Cerebellar nuclear complex (tissue), 1 donor: ENCODE measurements at places on chromosomes 12 and 14.

DNA sequence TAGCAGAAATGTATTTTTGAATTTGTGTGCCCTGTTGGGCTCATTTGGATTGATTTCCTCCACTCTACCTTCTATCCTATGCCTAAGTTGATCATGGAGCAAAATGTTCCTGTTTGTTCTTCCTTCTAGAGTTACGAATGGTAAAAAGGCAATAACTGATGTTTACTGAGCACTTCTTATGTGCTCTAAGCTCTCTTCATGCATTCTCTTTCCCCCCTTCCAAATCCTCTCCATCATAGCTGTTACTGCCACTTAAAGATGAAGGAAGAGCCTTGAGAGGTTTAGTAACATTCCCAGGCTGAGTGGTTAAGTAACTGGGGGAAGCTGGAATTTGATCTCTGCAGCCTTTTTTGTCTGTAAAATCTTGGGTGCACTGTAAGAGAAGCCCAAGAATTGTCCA is 60.1 kb downstream of the CHST11 start:
- DNase-seq = no peak

GRCh38 chr12:3204730-3205531 is 127.8 kb downstream of the TSPAN9 start:
- no peak for DNase-seq

GRCh38 chr12:49557917-49558215 is 10.1 kb downstream of the MCRS1 start:
- DNase-seq = no peak

GRCh38 chr12:26114720-26115401 is 10.0 kb downstream of the BHLHE41 start:
- DNase-seq = no peak

GRCh38 chr12:54657105-54657607 is 9.0 kb upstream of the DCD start:
- DNase-seq = no peak

DNA sequence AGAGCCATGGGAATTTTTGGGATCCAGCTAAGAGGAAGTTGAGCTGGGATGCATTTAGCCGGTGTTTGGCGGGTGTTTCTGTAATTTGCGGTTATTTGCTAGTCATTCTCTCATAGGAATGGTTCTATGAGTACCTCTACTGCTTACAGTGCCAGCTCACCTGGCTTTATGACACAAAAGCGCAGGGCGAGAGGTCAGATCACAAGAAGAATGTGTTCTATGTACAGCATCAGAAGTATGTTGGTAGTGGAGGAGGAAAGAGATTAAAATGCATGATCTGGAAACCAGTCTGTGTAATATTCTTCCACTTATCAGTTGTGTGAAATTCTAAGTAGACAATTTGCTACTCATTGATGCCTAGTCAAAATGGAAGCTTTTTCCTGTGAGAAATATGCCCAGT is 173.3 kb downstream of the ADCK1 start:
- no peak for DNase-seq

- no peak for DNase-seq
Measured at GRCh38 chr12:58051378-58051777, 110.0 kb downstream of the ATP23 start.

GRCh38 chr14:21072031-21072473 is 1.9 kb downstream of the ARHGEF40 start:
- no peak for DNase-seq

GRCh38 chr12:104490850-104491249 is 34.1 kb downstream of the CHST11 start:
- DNase-seq = no peak

DNA sequence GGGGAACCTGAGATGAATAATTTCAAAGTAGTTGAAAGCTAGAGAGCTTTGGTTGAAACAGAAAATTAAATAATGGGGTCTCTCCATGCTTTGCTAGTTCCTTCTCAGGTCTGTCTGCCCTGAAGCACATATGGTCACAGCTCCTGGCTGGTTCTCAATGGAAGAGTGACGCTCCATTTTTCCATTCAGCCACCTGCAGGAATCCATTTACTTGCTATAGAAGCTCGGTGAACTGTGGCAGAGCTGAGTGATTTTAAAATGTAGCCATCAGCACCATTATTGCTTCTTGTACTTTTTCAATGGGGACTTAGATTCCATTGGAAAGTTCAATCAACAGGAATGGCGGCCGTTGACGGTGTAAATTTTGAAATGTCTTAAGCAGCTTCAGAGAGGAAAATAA is 525.2 kb downstream of the GLT1D1 start:
- no peak for DNase-seq

DNA sequence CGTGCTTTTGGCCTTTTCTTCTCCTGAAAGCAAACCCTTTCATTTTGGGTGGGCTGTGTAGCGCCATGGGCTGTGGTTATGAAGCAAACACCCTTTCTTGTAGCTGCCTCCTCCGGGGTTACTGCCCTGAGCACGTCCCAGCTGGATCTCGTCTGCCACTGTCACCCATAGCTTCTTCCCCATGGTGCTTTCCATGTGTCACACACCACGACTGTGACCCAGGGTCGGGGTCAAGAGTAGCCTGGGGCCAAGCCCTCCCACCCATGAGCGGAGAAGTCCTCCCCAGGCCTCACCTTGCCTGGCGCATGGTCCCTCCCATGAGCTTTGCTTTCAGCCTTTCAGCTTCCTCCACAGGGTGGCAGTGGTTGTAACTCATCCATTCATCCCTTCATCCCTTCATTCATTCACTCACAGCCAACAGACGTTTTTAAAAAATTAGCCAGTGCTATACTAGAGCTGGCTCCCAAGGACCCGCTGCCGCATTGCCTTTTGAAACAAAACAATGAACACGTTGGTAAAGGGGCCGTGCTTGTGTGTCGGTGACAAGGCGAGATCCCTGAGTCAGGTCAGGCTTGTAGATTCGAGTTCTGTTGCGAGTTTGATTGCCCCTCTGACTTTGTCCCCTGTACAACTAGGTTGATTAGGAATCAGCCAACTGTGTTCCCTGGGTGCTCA is 29.5 kb downstream of the MEG3 start:
- DNase-seq = no peak

DNA sequence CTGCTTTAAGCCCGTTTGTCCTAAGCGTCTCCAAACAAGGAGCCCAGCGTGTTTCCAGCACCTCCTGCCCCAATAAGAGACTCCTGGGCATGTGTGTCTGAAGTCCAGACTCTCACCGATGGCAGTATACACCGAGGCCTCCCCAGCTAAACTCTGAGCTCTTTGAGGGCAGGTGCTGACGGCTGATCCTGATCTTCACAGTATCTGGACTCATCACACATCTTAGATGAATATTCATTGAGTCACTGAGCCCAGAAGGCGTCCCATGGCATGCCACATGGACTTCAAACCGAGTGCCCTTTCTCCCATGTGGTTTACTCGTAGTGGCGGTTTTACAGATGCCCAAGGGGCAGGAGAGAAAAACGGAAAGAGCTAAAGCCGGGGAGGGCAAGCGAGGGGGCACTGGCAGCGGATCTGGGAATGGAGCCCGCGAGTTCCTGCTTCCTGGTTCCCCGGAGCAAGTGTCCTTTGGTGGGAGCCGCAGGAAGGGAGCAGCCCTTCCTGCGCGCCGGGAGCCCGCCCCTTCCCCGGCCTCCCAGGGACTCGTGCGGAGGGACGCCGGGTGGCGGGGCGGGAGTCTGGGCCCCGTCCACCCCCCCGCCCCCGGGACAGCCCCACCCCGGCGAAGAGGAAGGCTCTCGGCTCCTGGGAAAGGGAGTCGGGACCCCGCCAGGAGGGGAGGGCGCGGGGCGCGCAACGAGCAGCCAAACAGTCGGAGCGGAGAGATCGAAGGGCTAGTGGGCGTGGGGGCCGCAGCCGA is 585 bp upstream of the TEAD4 start:
- DNase-seq = no peak

DNA sequence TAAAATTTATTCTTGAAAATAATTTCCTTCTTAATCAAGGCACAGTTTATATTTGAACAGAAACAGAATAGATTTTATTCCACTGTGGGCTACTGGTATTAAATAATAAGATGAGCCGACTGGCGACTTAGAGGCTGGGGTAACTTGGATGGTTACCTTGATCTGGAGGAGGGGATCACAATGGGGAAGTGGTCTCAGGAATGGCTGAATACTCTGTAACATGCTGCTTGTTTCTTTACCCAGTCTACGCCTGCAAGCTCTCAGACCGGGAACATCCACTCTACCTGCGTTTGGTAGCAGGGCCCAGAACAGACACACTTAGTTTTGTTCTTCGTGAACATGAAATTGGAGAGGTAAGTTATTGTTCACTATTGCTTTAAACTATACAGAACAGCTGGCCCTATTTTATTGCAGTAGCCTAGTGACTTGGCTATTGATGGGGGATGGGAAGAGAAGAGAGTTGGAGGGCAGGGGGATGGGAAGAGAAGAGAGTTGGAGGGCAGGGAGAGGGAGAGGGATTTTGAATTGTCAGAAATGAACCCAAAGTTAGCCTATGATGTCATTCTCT is 67.9 kb downstream of the GNS start:
- no peak for DNase-seq

- no peak for DNase-seq
Measured at GRCh38 chr14:93086441-93087055, 29.2 kb downstream of the ITPK1 start.

DNA sequence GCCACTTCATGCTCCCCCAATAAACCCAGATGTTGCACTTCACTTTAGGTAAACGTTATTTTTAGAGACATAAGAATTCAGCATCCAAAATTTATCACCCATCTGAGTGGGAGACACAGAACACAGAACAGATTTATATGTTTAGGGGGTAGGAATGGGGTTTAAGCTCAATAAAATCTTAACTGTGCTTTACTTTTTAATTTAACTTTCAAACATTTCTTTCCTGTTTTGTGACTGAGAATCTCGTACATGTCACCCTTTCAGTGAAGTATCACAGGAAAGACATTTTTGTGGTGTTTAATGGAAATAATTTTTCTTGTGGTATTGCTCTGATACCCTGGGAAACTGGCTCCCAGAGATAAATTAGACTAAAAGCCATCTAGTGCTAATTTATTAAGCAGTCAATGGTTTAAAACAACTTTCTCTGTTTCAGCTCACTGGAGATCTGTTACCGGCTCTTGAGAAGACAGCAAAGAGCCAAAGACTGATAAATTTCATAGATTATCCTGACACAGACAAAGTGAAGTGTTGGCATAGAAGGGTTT is 148.0 kb upstream of the BMP4 start:
- no peak for DNase-seq

- DNase-seq = no peak
Measured at GRCh38 chr12:94265966-94266745, 117.8 kb downstream of the PLXNC1 start.

DNA sequence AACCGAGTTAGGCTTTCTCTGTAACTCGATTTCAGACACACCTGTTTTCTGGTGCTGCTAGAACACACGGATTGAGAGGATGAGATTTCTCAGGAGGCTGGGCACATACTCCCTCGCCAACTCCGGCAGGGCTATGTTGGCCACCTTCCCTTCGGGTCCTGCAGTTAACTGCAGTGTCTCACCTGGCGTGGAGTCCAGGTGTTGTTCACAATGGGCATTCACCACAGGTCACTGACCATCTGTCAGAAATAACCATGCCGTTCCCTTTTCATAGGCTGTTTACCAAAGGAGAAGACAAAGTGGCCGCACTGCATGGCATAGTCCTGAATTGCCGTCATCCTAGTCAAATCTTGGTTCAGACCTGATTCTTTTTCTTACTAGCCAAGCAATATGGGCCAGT is 5.5 kb upstream of the KCNH3 start:
- DNase-seq = no peak

- DNase-seq = no peak
Measured at GRCh38 chr14:63523735-63524426, 19.3 kb downstream of the PPP2R5E start.

- no peak for DNase-seq
Measured at GRCh38 chr14:30020271-30020670, 92.6 kb upstream of the PRKD1 start.

DNA sequence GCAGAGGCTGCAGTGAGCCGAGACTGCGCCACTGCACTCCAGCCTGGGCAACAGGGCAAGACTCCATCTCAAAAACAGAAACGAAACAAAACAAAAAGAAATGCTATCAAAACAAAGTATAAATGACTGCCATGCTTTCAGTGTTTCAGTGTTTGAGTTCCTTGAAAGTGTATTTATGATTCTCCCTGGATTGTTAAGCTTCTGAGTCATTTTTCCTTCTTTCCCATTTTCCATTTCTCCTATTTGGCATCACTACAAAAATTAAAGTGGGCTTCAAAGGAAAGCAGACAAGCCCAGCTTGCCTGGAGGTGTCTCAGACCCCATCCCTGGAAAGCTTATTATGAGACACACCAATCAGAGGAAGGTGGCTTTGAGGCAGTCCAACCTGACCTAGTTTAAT is 35.1 kb downstream of the NIN start:
- no peak for DNase-seq

GRCh38 chr14:71452539-71452938 is 479.7 kb upstream of the RGS6 start:
- DNase-seq = no peak

GRCh38 chr14:94089479-94089878 is 8.4 kb downstream of the IFI27L1 start:
- DNase-seq = no peak

DNA sequence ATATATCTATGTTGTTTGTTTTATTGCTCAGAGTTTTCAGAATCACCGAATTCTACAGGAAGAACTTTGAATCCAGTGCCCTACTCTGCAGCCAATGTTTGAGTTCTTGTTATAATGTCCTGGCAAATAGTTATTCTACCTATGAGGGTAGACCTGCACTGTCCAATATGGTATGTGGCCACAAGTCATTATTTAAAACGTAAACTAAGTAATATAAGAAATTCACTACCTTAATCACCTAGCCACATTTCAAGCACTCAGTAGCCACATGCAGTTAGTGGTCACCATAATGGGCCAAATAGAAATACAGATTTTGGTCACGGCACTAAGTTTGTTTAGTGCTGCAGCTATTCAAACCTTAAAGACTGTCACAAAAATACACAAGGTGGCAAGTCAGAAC is 26.4 kb downstream of the GNPTAB start:
- DNase-seq = no peak

GRCh38 chr12:54549774-54550451 is 512 bp downstream of the PDE1B start:
- no peak for DNase-seq

DNA sequence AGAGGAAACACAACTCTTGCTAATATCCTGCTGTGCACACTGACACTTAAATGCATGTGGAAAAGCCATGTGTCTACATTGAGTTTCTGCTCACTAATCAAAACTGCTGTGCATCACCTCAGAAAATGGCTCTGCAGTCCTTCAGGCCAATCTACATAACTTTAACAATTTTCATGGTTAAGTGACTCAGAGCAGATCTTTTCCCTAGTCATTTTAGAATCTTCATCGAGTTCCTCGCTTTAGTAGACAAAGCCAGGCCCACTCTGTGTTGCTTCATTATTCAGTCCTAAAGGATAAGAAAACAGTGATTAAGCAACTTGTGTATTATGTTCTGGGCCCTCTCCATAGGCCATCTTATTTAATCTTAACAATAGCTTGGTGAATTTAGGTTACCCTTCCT is 250.0 kb downstream of the KCNC2 start:
- DNase-seq = no peak

- no peak for DNase-seq
Measured at GRCh38 chr12:44019118-44019517, 183.2 kb downstream of the TMEM117 start.

- DNase-seq = no peak
Measured at GRCh38 chr14:24741871-24742270, 107.9 kb upstream of the GZMB start.

GRCh38 chr12:54195737-54196347 is 7.1 kb upstream of the SMUG1 start:
- no peak for DNase-seq
